ENCODE measurements at places on chromosomes 7 and 10.

- no peak for DNase-seq
Observed at GRCh38 chr10:98411166-98411565, 3.8 kb downstream of the PYROXD2 start.

GRCh38 chr7:23477962-23478866, 7.9 kb upstream of the IGF2BP3 start:
- no peak for DNase-seq

- no peak for DNase-seq
Observed at GRCh38 chr7:13849163-13849892, 140.1 kb downstream of the ETV1 start.

- no peak for DNase-seq
Observed at GRCh38 chr10:63416376-63416775, 49.4 kb downstream of the JMJD1C start.

DNA sequence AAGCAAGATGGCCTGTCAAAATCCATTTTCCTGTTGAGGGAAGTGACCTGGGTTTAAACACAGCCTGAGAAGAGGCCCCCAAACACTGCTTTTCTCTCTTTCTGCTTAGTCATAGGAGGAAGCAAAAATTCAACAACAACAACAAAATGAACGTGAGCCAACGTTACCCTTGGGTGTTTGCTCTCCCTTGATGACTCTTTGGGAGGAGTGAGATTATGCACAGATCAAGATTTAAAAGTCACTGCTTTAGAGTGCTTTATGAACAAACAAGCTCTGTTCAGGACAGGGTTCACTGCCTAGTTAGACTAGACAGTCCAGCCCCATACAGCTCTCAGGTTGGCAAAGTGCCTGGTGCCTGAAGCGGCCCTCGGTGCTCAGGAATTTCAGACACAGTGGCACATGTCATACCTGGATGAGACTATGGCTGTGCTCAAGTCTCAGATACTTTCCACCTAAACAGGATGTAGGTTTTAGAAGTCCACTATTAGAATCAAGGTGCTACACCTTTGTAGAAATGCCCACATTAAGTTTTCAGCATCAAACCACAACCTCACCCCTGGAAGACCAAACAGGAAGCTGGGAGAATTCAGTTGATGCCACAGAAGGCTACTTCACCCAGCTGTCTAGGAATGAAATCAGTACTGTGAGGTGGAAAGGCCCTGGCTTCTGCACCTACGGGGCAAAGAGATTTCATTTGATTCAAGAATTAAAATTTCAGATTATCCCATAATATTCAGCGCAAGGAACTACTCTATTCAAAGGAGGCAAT, 38.7 kb downstream of the DENND11 start:
- no peak for DNase-seq

All from activated T-helper 1 cell treated with anti-CD3 and anti-CD28 coated beads, Interleukin-2, amount 50 U/mL, for 16 hours (primary cell).